Activated naive CD8-positive, alpha-beta T cell treated with anti-CD3 and anti-CD28 coated beads, Interleukin-2, amount 50 U/mL, for 16 hours (primary cell): ENCODE measurements at places on chromosomes 1 and 21.
A peak's percentile ranks its signal among the peaks of the same experiment; 100 is the strongest.

- no peak for DNase-seq
Observed at GRCh38 chr1:43878440-43878839, 55.2 kb upstream of the ARTN start.

DNA sequence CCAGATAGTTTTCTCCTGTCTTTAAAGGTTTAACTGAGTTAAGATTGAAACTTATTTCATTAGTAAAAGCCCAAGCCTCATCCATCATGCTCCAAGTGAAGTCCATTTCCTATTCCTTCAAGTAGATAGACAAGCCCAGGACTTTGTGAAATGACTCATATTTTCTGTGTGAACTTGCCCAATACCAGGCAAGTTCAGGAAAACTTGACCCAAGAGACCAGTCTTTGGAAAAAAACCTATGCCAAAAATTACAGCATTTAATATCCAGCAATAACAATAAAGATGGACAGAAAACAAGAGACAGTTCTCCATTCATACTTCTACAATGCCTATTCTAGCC is 405 bp upstream of the RAB29 start:
- DNase-seq, result no peak

DNA sequence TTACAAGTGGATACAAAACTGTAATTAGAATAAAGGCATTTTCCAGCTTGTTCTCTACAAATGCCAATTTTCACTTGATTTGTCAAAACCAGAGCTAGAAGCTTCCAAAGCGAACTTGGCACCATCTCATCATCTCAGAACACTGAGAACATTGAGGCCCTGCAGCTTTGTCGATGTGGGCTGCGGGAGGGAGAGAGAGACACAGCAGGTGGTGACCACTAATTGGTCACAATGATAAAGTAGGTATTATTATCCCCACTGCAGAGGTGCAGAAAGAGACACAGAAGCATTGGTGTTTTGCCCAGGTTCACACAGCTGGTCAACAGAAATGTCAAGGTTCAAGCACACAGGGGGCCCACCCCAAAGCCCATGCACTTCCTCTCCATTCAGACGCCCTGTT is 72.2 kb upstream of the KRTAP19-8 start:
- DNase-seq, result no peak

- DNase-seq, result peak; percentile 7
Observed at GRCh38 chr21:38806153-38806941, 618 bp downstream of the ETS2 start.

DNA sequence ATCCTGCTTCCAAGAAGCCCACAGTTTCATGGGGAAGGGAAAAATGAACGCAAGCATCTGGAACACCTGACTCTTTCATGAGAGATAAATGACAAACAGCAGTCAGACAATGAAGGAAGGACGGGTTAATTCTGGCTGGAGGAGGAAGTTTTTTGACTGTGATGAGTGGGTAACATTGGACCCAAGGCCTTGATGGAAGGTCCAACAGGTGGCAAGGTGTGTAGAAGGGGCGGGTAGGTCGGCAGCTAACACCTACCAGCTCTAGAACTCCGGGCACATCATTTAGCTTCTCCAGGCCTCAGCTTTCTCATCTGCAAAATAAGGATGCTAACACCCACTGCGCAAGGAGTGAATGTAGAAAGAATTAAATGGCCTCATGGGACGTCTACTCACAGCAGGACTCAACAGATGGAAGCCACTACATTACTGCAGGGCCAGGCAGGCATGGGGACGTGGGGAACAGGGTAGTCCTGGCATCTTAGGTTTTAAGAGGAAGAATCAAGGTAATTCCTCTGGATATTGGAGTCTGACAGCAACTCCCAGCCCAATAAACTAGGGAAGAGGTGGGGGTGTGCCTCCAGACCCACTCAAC is 12.9 kb downstream of the GLIS1 start:
- DNase-seq, result no peak

DNA sequence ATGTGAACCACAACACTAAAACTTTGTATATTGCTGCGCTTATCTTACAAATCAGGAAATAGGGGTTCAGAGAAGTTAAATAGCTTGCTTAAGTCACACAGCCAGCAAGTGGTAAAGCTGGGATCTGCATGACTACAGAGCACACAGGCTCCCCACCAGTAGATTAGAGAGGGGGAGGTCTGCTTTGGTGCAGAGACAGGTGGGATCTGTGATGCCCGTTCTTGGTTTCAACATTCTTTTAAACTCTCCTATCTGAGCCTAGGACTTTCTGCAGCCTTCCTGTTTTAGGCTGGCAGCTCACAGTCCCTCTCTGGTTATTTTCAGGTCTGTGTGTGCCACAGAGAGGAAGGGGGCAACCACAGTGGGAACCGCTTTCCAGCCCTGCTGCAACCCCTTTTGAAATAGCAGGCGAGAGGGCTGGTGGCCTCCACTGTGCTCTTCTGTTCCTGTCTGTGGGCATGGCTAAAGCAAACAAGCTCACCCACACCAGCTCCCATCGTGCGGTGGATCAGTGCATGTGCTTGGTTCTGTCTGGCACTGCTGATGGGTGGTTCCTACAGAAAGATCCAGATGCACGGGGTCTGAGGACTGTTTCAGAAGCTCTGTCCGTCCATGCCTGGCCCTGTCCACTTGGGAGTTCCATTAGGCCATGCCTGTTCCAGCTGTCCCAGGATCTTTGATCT is 1.7 kb upstream of the IL6R start:
- DNase-seq, result no peak

- DNase-seq, result no peak
Observed at GRCh38 chr1:8540261-8540941, 222.5 kb downstream of the SLC45A1 start.

GRCh38 chr1:77322061-77322900 is 40.5 kb downstream of the AK5 start:
- no peak for DNase-seq
